ENCODE measurements at places on chromosomes 6 and 20. TPM values are rescaled to one million over a fixed set of nuclear protein-coding genes. Genes with fewer than 3 reads are reported as not detected.

The TUBB2B gene
- 0.33 TPM for total RNA-seq

The PNPLA1 gene
- total RNA-seq, result not detected

The C20orf202 gene
- total RNA-seq, result not detected

The FAM209A gene
- total RNA-seq, result 0.70 TPM

The PROKR2 gene
- total RNA-seq, result not detected

The FAM209B gene
- not detected for total RNA-seq

The RBPJL gene
- total RNA-seq, result not detected

The MYBL2 gene
- 450 TPM for total RNA-seq

GRCh38 chr20:49276161-49276960, 1.5 kb downstream of the ZNFX1 start:
- DNase-seq, result peak; percentile 61

DNA sequence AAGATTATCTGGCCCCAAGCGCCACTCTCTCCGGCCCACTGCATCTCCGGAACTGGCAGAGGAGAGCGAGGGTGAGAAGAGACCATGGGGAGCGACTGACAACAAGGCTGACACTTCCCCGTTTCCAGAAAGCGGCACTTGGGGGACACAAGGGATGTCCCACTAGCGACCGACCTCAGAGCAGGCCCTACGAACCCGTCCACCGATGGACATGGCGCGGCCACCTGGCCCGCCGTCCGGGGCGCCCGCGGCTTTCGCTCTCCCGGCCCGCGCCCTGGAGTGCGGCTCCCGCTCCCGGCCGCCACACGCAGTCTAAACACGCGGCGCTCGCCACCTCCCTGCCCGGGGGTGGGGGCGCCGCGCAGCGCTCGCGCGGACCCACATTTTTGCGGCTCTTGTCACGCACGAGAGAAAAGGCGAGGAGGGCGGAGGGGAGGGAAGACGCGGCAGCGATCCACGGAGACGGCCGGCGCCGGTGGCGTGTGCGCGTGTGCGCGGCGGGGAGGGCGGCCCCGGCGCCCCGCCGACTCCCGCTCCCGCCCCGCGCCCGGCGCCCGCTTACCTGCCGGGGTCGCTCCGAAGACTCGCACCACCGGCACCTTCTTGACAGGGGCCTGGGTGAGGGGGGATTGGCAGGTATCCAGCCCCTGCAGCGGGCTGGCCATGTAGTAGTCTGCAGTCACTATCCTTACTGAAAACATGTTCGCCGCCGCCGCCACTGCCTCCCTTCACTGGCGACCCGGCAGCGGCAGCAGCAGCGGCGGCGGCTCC, 645 bp downstream of the REV3L start:
- peak; percentile 70 for DNase-seq

DNA sequence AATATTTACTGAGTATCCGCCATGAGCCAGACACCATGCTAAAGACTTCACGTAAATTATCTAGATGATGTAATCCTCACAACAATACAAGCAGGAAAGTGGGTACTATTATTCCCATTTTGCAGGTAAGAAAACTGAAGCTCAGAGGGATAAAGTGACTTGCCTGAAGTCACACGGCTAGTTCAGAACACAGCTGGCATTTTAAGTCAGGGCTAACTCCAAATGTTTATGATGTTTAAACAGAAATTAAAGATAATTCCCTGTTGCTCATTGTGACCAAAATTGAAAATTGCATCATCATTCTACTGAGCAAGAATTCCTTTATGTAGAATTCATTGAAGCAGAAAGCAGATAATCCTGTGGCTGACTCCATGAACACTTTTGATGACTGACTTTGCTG, 71.3 kb upstream of the STXBP5 start:
- no peak for DNase-seq

DNA sequence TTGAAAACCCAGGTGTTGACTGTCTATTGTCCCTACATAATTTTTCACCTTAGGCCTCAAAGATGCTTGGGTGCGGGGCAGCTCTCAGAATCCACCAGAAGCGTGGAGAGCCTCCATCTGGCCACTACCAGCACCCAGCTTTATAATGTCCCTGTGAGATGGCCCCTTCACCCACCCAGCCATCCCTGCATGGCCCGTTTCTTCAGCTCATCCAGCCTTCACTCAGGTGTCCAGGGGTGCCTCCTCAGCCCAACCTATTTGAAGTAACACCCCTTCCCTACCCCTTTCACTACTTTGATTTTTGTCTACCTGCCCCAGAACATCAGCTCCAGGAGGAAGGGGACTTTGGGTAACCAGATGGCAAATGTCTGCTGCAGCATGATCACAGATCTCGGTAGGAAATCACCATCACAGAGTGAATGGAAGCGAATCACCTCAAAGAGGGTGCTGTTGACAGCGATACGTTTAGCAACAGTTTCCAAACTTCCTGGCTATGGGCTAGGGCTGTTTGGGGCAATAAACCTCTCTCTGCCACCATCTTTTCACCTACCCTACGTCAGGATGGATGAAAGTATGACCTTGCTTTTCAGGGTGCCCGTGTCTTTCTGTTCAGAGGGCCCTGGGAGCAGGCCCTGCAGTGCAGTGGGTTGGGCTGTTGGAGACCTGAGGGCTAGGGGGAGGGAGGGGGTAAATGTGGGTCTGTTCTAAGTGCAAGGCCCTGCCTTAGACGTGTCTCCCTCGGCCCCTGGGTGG, 1.2 kb upstream of the SLC17A9 start:
- DNase-seq, result no peak

GRCh38 chr6:91487696-91488392, 901.0 kb upstream of the MAP3K7 start:
- DNase-seq, result no peak

- DNase-seq, result no peak
Observed at GRCh38 chr6:112640891-112641290, 293.8 kb downstream of the RFPL4B start.

DNA sequence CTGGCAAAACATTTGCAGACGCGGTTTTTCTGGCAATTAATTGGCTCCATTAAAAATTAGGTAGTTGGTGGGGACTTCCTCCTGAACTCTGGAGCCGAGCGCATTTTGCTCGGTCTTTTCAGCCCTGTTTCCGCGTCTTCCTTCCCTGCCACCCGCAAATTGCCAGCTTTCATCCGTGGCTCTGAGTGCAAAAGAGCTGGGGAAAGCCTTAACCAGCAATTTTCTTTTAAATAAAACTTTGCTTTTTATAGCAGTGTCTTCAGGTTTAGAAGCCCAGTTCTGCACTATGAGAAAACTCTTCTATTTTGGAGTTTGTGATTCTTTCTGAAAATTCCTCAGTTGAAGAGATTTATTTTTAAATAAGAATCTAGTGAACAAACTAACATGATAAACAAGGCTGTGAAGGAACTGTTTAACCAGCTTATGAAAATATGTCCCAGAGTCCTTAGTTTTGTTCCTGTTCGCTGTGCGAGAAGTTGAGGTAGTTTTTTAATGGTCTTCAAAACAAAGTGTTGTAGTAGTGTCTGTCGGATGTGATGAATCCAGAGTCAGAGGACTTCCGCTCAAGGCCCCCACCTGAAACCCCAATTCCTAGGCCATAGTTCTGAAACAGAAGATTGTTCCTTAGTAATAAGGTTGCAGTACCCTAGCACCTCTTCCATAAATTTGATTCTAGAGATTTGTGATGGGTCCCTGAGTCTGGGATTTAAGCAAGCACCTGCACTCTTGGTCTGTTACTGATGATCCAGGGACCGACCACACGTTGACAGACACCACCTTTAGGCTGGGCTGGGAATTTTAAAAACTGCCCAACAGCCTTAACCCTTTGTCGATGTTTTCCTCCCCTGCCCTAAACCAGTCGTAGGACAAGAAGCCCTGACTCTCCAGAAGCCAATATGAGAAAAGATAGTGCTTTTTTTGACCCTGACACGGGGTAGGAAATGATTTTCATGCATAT, 950 bp downstream of the KCTD20 start:
- peak; percentile 52 for DNase-seq

DNA sequence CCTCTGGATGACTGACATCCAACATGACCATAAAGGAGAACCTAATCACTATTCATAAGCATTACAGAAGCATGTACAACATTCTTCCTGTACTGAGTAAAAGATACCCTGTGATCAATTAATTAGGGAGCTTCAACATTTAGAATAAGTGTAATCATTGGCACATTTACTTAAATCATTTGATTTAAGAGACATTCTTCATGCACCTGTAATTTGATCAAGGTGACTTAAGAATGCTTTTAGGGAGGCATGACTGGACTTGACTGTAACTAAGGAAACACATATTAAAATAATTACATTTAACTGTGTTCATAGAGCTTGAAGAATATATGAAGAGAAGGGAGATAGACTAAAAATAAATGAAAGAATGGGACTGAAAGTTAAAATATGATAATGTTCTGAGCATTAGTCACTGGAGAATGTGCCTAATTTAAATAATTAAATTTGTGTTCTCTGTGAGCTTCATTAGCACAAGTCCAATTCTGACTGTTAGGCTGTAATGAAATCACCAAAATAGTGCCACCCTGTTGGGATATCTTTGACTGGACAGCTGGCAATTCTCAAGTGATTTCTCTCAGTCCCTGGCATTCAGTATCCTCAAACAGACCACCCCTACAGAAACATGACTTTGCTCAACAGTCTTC, 295.5 kb upstream of the ADGRB3 start:
- no peak for DNase-seq

DNA sequence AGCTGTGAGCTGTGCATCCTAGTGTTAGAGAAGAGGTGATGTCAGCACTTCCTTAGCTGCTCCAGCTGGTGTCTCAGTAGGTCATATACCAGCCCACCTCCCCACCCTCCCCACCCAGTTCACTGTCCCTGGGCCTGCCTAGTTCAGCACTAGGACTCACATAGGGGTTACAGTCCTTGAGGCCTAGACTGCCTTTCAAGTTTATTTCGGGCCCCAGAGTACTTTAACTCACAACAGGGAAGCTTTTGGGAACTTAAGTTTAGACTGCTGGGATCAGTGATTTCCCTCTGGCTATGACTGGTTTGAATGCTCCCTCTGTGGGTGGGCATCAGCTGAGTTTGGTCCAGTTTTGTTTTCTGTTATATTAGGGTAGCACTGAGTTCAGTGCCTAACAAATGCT, 139.2 kb upstream of the MMS22L start:
- no peak for DNase-seq

DNA sequence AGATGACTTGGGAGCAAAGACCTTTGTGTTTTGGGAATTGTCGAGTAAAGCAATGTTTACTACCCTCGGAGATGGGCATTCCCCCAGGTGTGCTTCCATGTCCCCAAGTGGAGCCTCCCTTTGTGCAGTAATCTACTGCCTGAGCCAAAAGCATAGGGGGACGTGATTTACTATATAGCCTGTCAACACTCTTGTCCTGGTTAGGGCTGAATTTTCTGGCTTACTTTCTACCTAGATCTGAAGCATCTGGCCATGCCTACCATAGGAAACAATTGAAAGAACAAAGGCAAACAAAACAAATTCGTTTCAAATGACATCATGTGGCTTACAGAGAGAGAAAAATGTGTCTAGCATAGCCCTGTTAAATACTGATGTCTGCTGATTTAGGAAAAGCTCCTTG, 350.6 kb downstream of the SAMD5 start:
- no peak for DNase-seq

DNA sequence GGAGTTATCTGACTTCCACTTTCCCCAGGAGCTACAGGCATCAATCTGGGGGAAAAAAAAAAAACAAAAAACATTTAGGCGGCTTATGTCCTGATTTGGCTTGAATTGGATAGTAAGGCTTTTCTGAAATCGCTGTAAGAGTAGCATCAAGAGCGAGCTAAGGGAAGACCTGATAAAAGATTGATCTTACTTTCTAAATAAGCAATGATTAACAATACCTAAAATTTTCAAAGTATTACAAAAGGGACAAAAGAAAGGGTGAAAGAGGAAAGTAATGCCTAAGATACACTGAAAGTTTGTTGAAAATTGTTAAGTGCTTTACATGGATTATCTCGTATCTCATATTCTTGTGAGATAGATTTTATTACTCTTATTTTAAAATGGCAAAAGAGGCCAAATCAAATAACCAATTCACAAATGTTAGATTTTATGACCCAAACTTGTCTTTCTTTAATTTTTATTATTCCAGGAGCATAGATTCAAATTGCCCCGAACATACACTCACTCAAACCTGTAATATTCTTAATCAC, 106.4 kb upstream of the PRSS16 start:
- DNase-seq, result peak; percentile 58

GRCh38 chr6:127606131-127606562, 29.2 kb downstream of the C6orf58 start:
- no peak for DNase-seq
